Esophagus muscularis mucosa (tissue), 4 donors: ENCODE measurements at places on chromosomes 4 and X.

DNA sequence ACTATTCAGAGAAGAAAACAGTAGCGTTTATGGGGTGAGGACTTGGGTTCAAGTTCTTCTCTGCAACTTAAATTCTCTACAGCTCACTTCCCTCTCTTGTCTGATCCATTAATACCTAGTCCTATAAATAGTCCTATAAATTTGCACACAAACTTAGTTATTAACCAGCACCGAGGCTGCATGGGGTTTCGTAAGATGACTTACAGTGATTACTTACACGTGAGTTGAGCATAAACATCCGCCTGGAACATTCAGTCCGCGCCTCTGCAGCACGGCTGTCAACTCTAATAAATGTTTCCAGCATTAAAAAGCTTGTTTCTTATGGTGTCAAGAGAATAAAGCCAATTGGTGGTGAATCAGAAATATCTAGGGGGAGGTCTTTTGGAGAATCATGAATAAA is 103.0 kb upstream of the ENPP6 start:
- H3K4me1 ChIP-seq, result no peaks in the 10 kb centered on the region
- H3K27me3 ChIP-seq, result no peaks in the 10 kb centered on the region
- H3K36me3 ChIP-seq, result no peaks in the 10 kb centered on the region
- H3K27ac ChIP-seq, result peak overlapping the region; percentile 47
- H3K4me3 ChIP-seq, result no peak overlapping the region

- no peaks in the 10 kb centered on the region for H3K27me3 ChIP-seq
- no peak for DNase-seq
- H3K27ac ChIP-seq, result no peak overlapping the region
- H3K4me1 ChIP-seq, result no peaks in the 10 kb centered on the region
- no peaks in the 10 kb centered on the region for H3K36me3 ChIP-seq
These were observed 40.9 kb upstream of the XK start for GRCh38 chrX:37644381-37645305.

- no peak for DNase-seq
- no peaks in the 10 kb centered on the region for H3K36me3 ChIP-seq
- H3K4me1 ChIP-seq, result peaks cover 25% of the 10 kb centered on the region
- no peaks in the 10 kb centered on the region for H3K27me3 ChIP-seq
- H3K27ac ChIP-seq, result no peak overlapping the region
- no peak overlapping the region for H3K4me3 ChIP-seq
These were observed 81.8 kb downstream of the FRYL start for GRCh38 chr4:48698029-48698971.

DNA sequence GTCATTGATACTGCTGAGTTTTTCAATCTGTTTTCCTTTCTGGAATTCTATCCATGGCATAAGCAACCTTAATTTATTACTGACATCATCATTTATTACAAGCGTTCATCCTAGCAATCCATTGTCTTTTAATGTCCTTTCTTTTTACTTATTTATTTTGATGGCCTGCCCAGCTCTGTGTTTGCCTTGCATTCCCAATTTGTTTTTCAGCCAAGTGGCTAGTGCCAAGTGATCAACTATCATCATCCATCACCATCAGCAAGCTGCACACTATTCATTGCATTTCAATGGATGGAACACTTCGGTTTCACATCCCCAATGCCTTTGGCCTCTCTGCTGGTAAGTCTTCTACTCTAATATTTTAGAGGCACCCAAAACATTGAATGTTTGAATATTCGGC is 831.7 kb upstream of the EPHA5 start:
- H3K27ac ChIP-seq, result no peak overlapping the region
- H3K4me3 ChIP-seq, result no peak overlapping the region
- DNase-seq, result no peak

DNA sequence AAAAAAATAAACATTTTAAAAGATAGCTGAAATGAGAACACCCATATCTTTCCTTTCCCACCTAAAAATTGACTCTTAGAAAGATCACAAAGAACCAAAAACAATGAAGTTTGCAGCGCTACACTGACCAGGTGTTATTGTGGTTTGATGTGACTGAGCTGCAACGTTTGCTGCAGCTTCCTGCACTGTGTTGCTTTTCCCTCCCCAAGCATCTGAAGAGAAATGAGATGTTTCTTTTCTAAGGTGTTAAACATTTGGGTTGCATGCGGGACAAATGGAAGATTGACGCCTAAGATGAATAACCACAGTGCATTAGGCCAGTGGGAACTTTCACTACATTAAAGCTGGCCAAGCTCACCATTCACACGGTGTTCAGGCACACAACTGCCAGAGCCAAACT is 8.9 kb downstream of the LEF1 start:
- H3K36me3 ChIP-seq, result no peaks in the 10 kb centered on the region
- H3K27ac ChIP-seq, result no peak overlapping the region
- H3K4me1 ChIP-seq, result no peaks in the 10 kb centered on the region
- H3K4me3 ChIP-seq, result no peak overlapping the region

DNA sequence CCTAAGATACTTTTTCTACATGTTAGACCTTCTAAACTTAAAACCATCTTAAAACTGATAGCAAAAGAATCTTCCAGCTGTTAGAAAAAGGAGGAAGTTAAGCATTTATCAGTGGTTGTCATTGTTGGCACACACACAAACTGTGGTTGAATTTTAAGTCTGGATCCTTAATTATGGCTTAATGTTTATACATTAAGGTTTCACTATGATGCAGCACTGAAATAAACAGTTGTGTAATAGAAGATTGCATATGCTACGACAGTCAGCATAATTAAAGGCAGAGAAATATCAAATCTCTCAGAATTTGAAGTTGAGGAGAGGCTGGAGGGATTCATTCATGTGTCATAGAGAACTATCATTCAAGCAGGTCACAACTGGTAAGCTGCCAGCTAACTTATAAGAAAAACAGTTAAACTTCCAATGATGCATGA is 32.3 kb downstream of the ADGRA3 start:
- H3K4me3 ChIP-seq, result no peak overlapping the region
- no peaks in the 10 kb centered on the region for H3K36me3 ChIP-seq
- H3K27me3 ChIP-seq, result no peaks in the 10 kb centered on the region
- peaks cover 13% of the 10 kb centered on the region for H3K4me1 ChIP-seq
- no peak for DNase-seq

- H3K36me3 ChIP-seq, result no peaks in the 10 kb centered on the region
- no peak overlapping the region for H3K27ac ChIP-seq
- no peak for DNase-seq
- H3K4me3 ChIP-seq, result no peak overlapping the region
- H3K27me3 ChIP-seq, result no peaks in the 10 kb centered on the region
These were observed 301.2 kb downstream of the IL1RAPL1 start for GRCh38 chrX:28888416-28888815.

GRCh38 chr4:153547520-153547919 is 81.4 kb downstream of the TMEM131L start:
- no peak overlapping the region for H3K27ac ChIP-seq
- no peak overlapping the region for H3K4me3 ChIP-seq
- H3K36me3 ChIP-seq, result no peaks in the 10 kb centered on the region
- H3K4me1 ChIP-seq, result peaks cover 21% of the 10 kb centered on the region

GRCh38 chr4:107850438-107850837 is 25.7 kb downstream of the SGMS2 start:
- H3K36me3 ChIP-seq, result no peaks in the 10 kb centered on the region
- H3K4me1 ChIP-seq, result peaks cover 34% of the 10 kb centered on the region
- H3K27ac ChIP-seq, result no peak overlapping the region
- H3K27me3 ChIP-seq, result no peaks in the 10 kb centered on the region
- DNase-seq, result no peak

DNA sequence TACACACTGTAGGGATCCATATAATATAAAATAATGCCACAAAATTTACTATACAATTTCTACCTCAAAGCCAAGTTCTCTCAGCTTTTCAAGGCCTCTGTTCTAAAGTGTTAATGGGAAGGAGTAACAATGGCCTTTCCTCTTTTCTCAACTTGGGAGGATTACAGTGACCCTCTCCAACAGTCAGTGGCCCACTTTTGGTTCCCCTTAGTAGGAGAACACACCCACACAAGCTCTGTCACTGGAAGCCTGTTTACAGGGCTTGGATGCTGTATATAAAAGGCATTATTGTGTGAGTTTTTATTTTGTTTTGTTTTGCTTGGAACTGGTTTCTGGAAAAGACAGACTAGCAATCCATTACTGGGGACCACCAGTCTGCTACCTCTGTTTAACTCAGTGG is 1.8 kb downstream of the ARHGEF6 start:
- H3K36me3 ChIP-seq, result no peaks in the 10 kb centered on the region
- H3K27me3 ChIP-seq, result no peaks in the 10 kb centered on the region
- DNase-seq, result no peak
- H3K27ac ChIP-seq, result no peak overlapping the region

DNA sequence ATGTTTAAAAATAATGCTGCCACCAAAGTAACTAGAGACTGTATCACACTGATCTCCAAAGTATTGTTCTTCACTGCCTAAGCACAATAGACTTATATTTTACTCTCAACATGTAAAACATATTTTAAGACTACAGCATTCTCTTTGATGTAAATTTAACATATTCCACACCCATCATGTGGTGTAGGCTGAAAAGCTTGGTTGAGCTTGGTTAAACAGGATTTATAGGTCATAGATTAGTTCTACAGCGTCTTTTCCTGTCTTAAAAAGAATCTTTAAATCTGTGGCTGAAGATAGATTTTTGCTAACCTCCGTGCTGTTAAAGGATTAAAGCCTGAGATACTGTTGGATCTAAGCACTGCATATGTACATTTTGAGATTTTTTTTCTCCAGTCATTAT is 379.9 kb downstream of the SH2D1A start:
- H3K4me3 ChIP-seq, result no peak overlapping the region
- no peak overlapping the region for H3K27ac ChIP-seq
- no peak for DNase-seq
- no peaks in the 10 kb centered on the region for H3K27me3 ChIP-seq

- no peak for DNase-seq
- no peaks in the 10 kb centered on the region for H3K36me3 ChIP-seq
- H3K27ac ChIP-seq, result peak overlapping the region; percentile 94
- H3K4me1 ChIP-seq, result no peaks in the 10 kb centered on the region
These were observed 153.6 kb downstream of the SOWAHB start for GRCh38 chr4:76744241-76744921.

- H3K4me3 ChIP-seq, result no peak overlapping the region
- H3K4me1 ChIP-seq, result no peaks in the 10 kb centered on the region
- H3K36me3 ChIP-seq, result peaks cover 29% of the 10 kb centered on the region
These were observed 10.3 kb downstream of the PLA2G12A start for GRCh38 chr4:109719604-109720003.

DNA sequence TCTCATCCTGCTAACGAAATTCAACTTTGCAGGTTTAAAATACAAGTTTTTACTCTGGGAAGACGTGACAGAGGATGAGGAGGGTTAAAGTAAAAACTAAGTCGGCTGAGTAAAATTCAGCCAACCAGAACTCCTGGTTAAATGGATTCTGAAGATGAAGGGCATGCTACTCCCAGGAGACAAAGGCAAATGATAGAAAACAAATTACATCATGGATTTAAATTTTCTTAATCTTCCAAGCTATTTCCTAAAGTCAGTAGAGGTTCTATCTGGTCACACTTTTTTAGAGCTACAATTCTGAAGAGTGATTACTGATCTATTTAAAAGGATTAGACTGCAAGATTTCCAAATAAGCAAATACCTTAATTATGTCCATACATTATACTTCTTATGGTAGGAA is 47.9 kb downstream of the ZNF827 start:
- H3K36me3 ChIP-seq, result no peaks in the 10 kb centered on the region
- no peak for DNase-seq
- no peak overlapping the region for H3K4me3 ChIP-seq
- peaks cover 24% of the 10 kb centered on the region for H3K4me1 ChIP-seq
- H3K27me3 ChIP-seq, result no peaks in the 10 kb centered on the region

DNA sequence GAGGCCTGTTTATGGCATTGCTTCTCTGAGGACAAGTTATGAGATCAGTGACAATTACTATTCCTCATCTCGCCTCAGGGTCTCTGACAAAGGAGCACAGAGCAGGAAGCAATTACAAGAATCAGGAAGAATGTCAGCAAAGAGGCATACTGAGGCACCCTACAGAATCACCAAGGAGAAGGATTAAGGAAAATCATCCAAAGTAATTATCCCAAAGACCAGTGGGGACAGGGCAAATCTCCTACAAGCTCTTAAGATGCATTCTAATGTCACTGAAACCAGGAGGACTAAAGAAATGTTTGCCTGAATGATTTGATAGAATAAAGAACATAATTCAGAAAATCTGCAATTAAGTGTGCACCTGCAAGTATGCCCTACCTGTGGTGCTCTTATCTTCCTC is 206.2 kb downstream of the RCHY1 start:
- no peak overlapping the region for H3K4me3 ChIP-seq
- no peaks in the 10 kb centered on the region for H3K4me1 ChIP-seq
- DNase-seq, result no peak
- no peaks in the 10 kb centered on the region for H3K36me3 ChIP-seq
- H3K27me3 ChIP-seq, result no peaks in the 10 kb centered on the region

GRCh38 chrX:155070038-155070437 is 898 bp downstream of the CMC4 start:
- no peaks in the 10 kb centered on the region for H3K27me3 ChIP-seq
- H3K27ac ChIP-seq, result peak overlapping the region; percentile 91
- no peaks in the 10 kb centered on the region for H3K36me3 ChIP-seq
- H3K4me1 ChIP-seq, result peaks cover 6% of the 10 kb centered on the region

DNA sequence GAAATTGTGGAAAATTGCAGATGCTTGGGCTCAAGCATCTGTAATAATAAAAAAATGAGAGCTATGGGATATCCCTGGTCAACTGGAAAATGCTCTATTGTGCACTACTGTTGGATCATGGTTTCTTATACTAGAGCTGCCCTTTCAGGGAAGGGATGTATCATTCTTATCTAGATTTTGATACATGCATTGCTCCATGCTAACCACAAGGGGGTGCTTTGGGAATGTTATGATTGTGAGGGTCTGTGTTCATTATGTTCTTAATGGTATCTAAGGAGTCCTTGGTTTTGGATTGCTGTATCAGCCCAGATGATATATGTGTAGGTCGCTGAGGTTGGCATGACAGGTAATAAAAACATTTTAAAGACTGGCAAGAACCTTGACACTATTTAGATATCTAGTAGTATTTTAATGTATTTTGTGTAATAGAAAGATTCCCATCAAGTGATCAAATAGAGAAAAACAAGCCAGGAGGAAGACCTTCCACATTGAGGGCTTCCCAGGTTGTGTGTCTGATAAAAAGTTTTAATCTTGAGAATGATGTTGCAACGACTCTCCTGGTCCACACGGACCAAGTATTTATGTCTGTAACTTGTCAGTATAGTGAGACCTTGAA is 49.2 kb upstream of the TLR2 start:
- H3K4me1 ChIP-seq, result no peaks in the 10 kb centered on the region
- no peak overlapping the region for H3K4me3 ChIP-seq
- H3K36me3 ChIP-seq, result peaks cover 34% of the 10 kb centered on the region
- DNase-seq, result no peak

DNA sequence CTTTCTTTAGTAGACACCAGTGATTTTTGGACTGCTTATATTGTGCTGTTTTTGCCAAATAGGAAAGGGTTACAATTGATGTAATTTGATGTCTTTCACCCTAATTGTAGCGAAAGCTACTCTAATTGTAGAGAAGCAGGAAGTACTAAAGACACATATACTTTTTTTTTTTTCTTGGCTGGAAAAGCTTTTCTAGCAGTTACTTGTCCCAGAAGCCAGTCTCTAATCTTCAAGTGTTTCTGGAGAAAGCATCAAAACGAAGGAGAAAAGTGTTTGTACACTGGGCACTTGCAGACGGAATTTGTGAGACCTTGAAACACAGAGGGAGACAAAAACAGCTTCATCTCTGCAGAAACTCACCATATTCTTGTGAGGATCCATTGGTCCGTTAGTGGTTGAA is 616.5 kb upstream of the LCORL start:
- H3K4me3 ChIP-seq, result no peak overlapping the region
- no peak for DNase-seq
- H3K27ac ChIP-seq, result no peak overlapping the region
- H3K36me3 ChIP-seq, result no peaks in the 10 kb centered on the region
